NCI-H524 (cell line): ENCODE measurements at places on chromosomes 3 and 15.

DNA sequence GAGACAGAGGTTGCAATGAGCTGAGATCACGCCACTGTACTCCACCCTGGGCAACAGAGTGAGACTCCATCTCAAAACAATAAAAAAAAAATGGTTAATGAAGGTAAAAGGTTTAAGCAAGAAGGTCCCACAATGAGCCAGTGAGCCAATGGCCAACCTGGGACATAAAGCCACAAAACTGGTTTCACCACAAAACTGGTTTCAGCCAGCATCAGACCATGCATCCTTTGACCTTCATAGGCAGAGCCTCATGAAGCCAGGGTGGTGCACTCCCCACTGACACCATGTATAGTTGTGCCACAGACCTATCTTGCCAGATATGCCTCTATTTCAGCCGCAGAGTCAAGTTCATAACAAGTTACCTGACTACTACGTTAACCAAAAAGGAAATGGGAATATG, 41.9 kb downstream of the SCAP start:
- DNase-seq: no peak

GRCh38 chr3:33146791-33147445, 33.1 kb downstream of the CRTAP start:
- DNase-seq: no peak

DNA sequence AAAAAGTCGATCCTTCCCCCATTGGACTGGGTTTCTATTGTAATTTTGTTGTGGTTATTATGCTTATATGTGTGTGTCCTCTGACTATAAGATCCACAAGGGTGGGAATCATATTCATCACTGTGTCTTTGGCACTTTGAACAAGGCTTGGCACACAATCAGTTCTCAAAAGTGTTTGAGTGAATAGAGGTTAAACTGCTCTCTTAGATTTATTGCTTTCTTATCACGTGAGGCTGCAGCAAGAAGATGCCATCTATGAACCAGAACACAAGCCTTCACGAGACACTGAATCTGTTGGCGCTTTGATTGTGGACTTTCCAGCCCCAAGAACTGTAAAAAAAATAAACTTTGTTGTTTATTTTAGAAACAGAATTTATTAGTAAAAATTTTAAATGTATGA, 295.0 kb upstream of the MDFIC2 start:
- DNase-seq: no peak

GRCh38 chr3:174430986-174431385, 428.1 kb upstream of the NAALADL2 start:
- DNase-seq: no peak

DNA sequence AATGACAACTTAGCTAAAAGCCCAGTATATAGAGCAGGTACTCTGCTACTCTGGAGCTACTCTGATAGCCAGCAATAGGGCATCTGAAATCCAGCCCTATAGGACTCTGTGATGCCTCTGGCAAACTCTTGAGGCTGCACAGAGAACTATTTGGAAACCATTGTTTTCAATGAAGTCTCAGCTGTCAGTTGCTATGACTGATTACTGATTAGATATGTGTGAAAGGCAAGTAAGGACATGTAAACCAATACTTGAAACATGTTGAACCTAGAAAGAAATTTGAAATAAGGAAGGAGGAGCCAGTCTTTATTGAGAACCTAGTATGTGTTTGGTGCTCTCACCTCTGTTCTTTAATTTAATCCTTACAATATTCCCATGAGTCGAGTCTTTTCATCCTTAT, 40.2 kb upstream of the CRTC3 start:
- no peak for DNase-seq

GRCh38 chr3:136604961-136605360, 147.2 kb downstream of the STAG1 start:
- DNase-seq: no peak

- DNase-seq: no peak
Observed at GRCh38 chr3:156769721-156770654, 56.2 kb upstream of the LEKR1 start.

GRCh38 chr3:134105876-134106556, 76.3 kb upstream of the SLCO2A1 start:
- DNase-seq: no peak

GRCh38 chr15:73320619-73321180, 48.1 kb downstream of the HCN4 start:
- DNase-seq: no peak

DNA sequence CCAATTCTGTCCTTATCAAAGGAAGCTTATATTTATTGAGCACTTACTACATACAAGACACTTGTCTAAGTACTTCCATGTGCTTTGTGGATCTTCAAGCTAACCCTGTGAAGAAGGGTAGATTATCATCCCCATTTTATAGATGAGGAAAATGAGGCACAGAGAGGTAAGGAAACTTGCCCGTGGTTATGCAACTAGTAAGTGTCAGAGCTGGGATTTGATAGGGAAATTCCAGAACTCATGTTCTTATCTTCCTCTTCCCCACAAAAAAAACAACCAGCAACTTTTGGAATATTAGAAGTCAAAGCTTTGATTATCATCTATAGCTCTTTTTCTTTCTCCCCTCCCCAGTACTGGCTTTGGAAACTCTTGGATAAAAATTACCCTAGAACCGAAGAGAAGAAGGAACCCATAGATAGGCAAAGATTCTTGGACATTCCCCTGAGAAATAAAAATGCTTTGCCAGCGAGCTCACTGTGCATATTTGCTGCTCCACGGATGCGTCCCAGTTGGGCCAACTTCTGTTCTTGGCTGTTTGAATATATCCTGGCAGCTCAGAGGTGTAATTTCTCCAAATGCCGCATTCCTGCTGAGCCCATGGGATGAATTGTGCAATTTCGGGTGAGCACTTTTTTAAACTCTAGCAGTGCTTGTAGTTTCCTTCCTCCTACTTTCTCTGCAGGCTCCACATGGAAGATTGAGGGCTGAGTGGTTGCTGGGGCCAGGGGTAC, 591.5 kb upstream of the CFAP20DC start:
- no peak for DNase-seq

- DNase-seq: peak; percentile 83
Observed at GRCh38 chr15:74038707-74039655, 43.4 kb downstream of the GOLGA6A start.

DNA sequence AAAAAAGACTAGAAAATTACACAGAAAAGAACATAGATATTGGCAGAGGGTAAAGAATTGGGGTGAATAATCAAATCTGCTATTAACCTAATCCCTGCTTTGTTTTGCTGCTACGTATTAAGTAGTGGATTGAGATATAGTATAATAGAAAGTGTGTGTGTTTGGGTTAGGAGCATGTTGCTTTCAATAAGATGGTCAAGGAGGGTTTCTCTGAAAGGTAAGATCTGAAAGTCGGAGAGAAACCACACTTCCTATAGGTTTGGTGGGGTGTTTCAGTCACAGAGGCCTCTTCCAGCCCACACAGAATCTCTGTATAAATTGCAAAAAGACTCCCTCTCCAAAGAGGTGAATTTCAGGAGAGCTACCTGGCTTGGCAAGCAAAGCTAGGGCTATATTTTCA, 345.7 kb upstream of the SATB1 start:
- DNase-seq: no peak

DNA sequence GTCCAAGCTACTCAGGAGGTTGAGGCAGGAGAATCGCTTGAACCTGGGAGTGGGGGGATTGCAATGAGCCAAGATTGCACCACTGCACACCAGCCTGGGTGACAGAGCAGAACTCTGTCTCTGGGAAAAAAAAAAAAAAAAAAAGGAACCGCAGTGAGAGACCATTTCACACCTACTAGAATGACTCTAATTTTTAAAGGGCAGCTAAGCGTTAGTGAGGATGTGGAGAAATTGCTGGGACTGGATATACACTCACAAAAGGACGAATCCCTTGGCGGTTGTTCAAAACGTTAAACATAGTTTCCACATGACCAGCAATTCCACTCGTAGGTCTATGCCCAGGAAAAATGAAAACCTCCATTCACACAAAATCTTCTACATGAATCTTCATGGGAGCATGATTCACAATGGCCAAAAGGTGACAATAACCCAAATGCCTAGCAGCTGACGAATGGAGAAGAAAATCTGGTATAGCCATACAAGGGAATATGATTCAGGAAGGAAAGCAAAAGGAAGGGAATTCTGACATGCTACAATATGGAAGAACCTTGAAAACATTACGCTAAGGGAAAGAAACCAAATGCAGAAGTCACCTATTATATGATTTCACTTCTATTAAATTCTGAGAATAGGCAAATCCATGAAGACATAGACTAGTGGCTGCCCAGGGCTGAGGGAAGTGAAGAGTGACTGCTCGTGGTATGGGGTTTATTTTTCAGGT, 127.0 kb downstream of the CHSY1 start:
- no peak for DNase-seq

- DNase-seq: peak; percentile 97
Observed at GRCh38 chr15:70763120-70763949, at the start of gene UACA. TSS of gene UACA (minus strand) at chr15:70763558. CDS start at chr15:70763407, 151 bp downstream.

GRCh38 chr3:111336511-111336910, 205.5 kb upstream of the CD96 start:
- no peak for DNase-seq

DNA sequence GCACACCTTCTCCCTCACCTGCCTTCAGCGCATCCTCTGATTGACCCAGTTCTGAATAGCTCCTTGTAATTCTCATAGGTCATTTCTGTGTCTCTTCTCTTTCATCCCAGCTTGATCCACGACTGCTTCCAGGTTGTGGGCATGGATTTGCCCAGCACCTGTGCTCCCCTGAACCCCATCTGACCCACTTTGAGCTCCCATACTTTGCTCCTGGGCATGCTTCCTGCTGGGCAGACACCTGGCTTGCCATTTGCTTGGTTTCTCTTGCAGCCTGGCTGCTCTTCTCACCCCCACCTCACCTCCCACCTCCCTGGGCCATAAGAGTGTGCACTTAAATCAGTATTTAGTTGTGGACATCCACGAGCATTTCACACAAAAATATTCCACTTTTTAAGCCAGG, 635.5 kb downstream of the TBL1XR1 start:
- no peak for DNase-seq

DNA sequence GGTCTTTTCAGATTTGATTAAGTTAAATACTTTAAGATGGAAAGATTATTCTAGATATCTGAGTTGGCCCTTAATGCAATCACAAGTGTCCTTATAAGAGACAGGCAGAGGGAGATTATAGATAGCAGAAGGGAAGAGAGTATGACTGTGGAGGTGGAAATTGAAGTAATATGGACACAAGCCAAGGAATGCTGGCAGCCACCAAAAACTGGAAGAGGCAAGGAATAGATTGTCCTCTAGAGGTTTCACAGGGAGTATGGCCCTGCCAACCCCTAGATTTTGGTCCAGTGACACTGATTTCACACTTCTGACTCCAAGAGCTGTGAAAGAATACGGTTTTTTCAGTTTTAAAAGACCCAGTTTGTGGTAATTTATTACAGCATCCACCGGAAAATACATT, 1498.7 kb upstream of the CADM2 start:
- DNase-seq: no peak

DNA sequence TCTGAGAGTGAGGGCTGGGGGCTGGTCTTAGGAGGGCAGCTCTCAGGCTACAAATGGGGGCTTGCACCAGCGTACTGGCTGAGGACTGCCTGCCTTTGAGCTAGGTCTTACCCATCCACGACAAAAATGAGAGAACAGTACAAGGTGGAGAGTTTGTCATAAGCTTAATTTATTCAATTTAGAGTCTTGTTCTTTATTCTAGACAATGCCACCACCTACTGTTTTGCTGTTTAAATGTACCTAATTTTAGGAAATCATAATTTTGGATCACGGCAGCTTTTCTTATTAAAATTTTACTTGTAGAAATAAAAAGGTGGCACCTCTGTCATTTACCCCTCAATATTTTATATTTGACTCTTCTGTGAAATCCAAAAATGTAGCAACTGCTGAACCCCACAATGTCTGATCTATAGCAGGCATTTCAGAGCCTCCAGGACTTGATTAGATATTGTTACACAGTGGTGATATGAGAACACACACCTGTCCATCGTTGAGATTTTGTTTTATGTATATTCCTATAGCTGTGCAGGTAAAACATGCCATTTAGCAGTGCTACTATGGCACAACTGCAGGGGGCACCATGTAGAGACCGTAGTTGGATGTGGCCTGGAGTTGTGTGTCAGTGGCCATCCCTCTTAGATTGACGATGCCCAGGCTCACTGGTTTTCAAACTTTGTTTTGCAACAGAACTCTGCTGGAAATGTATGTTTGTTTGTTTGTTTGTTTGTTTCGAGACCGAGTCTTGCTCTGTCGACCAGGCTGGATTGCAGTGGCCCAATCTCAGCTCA, 88.6 kb downstream of the SLCO3A1 start:
- DNase-seq: no peak

DNA sequence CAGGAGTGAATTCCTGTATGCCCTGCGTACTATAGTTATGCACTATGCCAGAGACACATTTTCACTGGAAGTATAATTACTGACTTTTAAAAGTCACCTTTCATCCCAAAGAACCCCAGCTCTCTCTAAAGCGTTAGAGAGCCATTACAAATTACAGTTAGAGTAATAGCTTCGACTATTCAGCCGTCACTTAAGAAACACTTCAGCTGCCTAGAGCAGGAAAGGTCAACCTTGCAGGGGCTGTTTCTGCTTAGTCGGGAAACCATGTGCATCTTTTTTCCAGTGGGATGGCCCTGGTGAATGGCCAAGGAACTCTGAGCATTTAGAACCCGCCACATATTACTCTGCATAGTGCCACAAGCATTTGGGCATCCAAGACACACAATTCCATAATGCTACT, 235.9 kb downstream of the ARRDC4 start:
- DNase-seq: no peak

GRCh38 chr15:44536302-44536961, 515 bp upstream of the EIF3J start:
- peak; percentile 98 for DNase-seq

- DNase-seq: no peak
Observed at GRCh38 chr3:46692566-46692990, 901 bp downstream of the ALS2CL start.

GRCh38 chr3:132006605-132007204, 28.1 kb downstream of the CPNE4 start:
- DNase-seq: peak; percentile 67

DNA sequence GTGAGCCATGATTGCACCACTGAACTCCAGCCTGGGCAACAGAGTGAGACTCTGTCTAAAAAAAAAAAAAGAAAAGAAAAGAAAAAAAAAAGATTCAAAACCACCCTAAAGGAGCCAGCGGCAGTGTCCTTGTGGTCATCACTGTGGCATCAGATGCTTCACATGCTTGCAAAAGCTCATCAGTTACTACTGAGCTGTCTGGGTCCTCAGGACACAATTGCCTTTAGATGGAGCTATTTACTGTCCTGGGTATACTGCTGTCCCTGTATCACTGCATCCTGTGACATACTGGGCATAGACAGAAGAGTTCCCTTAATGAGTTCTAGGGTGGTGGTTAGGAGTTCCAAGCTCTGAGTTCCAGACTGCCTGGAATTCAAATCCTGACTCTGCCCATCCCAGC, 85.8 kb downstream of the LINGO1 start:
- peak; percentile 68 for DNase-seq

DNA sequence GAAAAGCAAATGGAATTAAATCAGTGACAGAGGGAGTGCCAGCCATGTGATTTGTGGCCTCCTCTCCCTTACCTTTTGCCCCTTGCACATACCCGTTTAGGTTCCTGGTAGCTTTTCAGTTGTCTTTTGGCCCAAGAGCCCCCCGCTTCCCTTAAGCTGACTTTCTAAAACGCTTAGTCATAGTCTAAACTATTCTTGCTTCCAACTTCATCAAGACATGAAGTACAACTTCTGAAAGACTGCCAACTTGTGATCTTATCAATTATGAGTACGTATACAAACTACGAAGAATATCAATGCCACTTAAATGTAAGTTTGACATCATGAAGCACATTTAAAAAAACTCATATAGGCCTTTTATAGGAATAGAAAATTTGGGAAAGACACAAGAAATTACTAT, 61.9 kb downstream of the EIF3J start:
- no peak for DNase-seq

- DNase-seq: no peak
Observed at GRCh38 chr3:136617198-136617597, 135.0 kb downstream of the STAG1 start.

GRCh38 chr15:73879426-73879825, 6.1 kb downstream of the TBC1D21 start:
- DNase-seq: no peak
